ENCODE measurements at places on chromosomes 6 and 20.

DNA sequence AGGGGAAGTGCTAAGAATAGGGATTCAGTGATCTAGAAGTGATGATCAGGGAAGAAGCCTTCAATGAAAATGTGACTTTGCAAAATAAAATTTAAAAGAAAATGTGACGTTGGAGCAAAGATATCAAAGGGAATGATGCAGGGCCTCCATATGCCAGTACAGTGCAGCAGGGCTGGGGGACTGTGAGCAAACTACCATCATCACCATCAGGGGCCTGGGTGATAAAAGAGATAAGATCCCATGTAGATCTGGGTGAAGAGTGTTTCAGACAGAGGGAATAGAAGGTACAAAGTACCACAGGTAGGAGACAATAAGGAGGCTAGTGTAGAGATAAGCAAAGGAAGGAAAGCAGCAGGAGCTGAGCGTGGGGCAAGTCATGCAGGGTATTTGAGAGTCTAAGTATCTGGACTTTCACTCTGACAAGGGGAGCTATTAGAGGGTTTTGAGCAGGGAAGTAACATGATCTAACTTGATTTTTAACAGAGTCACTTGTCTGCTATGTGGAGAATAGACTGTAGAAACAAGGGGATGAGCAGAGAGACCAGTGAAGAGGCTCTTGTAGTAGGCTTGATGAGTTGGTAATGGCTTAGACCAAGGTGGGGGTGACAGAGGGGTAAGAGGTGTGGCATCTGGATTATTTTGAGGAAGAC, 295.6 kb downstream of the ZFAND3 start:
- DNase-seq, result no peak

DNA sequence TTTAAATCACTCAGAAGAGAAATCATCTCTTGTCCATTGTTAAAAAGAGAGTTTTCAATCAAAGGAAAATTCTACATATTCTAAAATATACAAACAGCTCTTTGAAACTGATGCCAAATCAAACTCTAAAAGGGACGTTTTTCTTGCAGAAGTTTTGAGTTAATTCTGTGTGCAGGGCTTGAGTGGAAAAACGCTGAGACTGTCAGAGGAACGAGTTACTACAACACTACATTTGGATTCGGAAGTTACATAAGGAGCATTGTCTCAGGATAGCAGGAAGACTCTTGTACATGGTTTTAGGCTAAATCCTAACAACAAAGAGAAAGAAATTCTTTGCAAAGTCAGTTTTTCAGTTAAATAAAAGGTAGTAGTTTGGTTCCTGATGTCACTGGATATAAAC, 155.7 kb upstream of the SUPT3H start:
- no peak for DNase-seq

GRCh38 chr20:10790013-10790412, 116.2 kb upstream of the JAG1 start:
- DNase-seq, result no peak

GRCh38 chr20:47365023-47365764, 8.7 kb upstream of the ZMYND8 start:
- no peak for DNase-seq

DNA sequence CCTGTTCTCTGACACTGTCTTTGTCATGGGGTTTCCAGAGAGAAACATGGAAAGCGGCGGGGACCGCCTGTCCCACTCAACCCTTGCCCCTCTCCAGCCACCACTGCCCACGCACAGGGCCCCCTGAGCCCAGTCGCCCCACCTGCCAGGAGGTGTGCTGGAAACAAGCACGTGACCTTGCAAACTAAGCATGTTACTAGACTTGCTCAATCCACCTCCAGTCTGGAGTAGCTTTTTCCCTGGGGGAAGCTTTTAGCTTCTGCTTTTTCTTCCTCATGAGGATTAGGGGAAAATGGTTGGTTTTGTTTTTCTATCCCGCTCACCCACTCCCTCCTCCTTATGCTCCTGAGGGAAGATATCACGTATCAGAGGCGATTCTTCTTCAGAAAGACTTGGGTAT, 105.7 kb downstream of the PLEKHG1 start:
- DNase-seq, result no peak

GRCh38 chr6:143140767-143141166, 80.1 kb downstream of the AIG1 start:
- DNase-seq, result no peak

- no peak for DNase-seq
Measured at GRCh38 chr20:37762716-37763485, 69.1 kb downstream of the CTNNBL1 start.

DNA sequence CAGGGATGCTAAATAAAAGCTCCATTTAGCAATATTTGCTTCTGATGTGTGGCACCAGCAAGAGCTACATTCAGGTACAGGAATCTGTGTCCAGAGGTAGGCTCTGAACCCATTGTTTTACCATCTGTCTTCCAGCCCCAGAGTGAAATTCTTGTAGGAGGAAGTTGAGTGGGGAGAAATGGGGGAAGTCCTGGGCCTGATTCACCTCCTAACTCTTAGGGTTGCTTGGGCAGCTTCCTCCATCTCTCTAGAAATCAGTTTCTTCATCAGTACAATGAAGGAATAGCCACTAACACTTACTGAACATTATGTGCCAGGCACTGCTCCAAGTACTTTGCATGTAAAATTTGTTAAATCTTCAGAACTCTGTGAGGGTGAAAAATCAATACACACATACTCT, 35.1 kb upstream of the TSPYL1 start:
- DNase-seq, result no peak

GRCh38 chr20:23889775-23890187, 10.2 kb upstream of the CST5 start:
- no peak for DNase-seq

DNA sequence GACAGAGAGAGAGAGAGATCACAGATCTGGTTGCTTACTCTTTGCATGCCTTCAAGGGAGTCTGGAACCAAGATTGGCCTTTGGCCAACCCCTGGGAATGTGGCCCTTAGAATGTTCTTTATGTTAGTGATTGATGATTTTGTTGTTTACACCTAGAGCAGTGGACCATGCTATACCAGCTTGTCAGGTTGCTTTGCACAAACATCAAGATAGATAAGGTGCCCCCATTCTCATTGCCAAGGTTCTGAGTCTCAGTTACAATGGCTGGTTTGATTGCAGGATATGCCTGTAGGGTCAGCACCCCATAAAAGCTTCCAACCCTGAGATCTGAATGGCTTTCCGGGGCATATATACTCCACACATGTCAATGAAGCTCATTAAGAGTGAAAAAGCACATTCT, 53.5 kb upstream of the SLC2A12 start:
- no peak for DNase-seq

GRCh38 chr20:47863315-47863965, 78.2 kb upstream of the SULF2 start:
- DNase-seq, result no peak

DNA sequence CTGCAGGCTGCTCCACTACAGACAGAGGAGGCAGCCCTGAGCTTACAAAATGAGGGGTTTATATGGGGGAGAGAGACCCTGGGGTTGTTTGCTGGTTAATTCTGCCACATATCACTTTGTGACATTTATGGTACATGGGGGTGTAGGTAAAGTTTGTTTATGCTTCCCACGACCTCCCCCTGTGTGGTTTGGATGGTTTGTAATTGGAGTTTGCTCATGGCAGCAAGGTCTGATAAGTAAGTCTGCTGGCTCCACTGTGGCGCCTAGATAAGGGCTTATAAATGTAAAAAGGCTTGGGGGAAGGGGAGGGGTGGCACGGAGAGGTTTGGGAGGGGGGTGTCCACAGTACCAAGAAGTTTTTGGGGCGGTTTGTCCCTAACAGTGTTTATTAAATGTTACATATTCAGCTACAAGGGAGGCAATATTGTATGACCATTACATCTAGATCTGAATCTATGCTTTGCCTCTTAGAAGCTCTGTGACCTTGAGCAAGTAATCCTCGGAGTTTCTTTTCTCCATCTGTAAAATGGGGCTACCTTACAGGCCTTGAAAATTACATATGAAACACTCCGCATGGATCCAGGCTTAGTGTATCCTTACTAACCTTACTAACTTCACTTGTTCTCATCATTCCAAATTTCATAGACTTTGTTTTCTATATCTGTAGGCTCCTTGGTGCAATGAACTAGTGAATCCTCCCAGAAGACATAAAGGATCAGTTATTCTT, 204.8 kb upstream of the NOX3 start:
- DNase-seq, result no peak

DNA sequence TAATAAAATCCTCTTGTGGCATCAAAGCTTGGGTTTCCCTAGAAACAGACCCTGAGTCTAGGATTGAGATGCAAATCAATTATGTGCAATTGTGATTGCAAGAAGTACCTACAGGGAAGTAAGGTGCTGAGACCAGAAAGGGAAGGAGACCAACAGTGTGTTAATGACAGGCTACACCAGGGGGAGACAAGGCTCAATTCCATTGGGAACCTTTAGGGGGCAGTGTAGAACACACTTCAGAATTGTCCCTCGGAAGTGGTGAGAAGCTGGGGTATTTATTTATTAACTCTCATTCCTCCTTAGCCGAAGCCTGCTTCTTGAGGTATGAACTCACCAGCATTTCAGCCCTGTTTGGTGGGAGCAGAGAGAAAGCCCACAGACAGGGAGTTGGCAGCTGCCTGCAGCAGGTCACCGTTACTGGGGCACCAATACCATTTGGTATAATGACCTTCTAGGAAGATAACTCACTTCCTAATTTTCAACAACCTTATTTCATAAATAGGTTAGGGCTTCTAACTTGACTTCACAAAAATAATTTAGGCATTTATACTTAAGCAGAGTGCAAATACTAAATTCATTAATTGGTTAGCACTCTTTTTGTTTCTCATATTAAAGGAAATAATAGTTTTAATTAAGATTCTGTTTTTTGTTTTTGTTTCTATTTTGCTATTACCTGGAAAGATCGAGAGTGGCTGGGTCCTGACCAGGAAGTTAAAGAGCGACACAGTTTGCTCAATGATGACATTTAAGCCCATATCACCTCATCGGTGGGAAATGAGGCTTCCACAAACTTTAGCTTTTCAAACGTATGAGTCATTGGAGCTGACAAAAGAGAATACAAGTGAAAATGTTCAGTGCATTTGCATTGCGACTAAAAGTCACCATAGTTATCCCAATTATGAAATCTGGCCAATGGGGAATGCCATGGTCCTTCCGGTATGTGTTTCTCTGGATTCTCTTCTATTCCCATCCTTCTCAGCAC, 94.8 kb downstream of the BTBD3 start:
- no peak for DNase-seq

GRCh38 chr6:131765804-131766135, 42.0 kb upstream of the ENPP1 start:
- DNase-seq, result no peak

- no peak for DNase-seq
Measured at GRCh38 chr6:131231891-131232290, 96.6 kb downstream of the AKAP7 start.

- DNase-seq, result peak; percentile 73
Measured at GRCh38 chr6:134035823-134036296, 16.6 kb downstream of the SLC2A12 start.

- DNase-seq, result no peak
Measured at GRCh38 chr6:11288065-11288464, 55.6 kb upstream of the NEDD9 start.

GRCh38 chr6:45192556-45192955, 135.6 kb upstream of the RUNX2 start:
- no peak for DNase-seq

DNA sequence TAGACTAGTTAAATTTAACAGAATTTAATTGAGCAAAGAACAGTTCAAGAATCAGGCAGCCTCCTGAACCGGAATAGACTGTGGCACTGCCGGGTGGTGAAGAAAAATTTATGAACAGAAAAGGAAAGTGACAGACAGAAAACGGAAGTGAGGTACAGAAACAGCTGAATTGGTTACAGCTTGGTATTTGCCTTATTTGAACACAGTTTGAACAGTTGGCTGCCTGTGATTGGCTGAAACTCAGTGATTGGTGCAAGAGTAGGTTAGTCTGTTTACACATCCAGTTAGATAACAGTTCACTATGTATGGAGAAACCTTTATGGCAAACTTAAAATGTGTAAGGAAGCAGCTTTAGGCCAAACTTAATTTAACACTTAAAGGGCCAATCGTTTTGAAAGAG, 116.0 kb upstream of the CITED2 start:
- DNase-seq, result no peak

DNA sequence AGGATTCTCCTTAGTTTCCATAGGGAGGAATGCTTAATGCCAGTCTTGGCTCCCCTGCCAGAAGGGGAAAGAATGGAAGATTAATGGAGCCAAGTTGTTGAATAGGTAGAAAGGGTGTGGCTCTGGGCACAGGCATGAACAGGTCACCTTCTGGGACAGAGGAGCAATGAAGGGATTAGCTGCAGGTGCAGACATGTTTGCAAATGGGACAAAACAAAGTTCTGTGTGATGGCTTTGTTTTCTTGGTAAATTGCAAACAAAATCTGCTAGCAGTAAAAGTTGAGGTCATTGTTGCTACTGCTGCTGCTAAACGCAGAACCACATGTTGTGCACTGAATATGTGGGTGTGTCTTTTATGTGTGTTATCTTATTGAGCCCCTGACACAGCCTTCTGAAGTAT, 93.3 kb downstream of the PERP start:
- DNase-seq, result no peak
